IMR-90 (cell line): ENCODE measurements at places on chromosomes 12 and 14. TPM values are rescaled to one million over a fixed set of nuclear protein-coding genes. Genes with fewer than 3 reads are reported as not detected.

KCNH3 gene
- 0.28 TPM in 1 of 2 replicates, not detected in the other for total RNA-seq

FMNL3 gene
- total RNA-seq, result 34.4 and 36.4 TPM in 2 replicates

- no peak for DNase-seq
- H3K27me3 ChIP-seq, result no peaks in the 10 kb centered on the region
- no peak overlapping the region for H3K4me3 ChIP-seq
- no peak overlapping the region for H3K27ac ChIP-seq
- no peaks in the 10 kb centered on the region for H3K4me1 ChIP-seq
- H3K36me3 ChIP-seq, result no peaks in the 10 kb centered on the region
These were observed 332.0 kb downstream of the PAWR start for GRCh38 chr12:79358716-79359300.

GRCh38 chr12:87814625-87815024 is 214.6 kb downstream of the C12orf50 start:
- peak overlapping the region; percentile 72 for H3K27ac ChIP-seq
- no peaks in the 10 kb centered on the region for H3K27me3 ChIP-seq
- no peak overlapping the region for H3K4me3 ChIP-seq
- H3K4me1 ChIP-seq, result peaks cover 18% of the 10 kb centered on the region
- H3K36me3 ChIP-seq, result no peaks in the 10 kb centered on the region
- peak; percentile 61 for DNase-seq

KRT71 gene
- not detected in 2 replicates for total RNA-seq

- H3K27ac ChIP-seq, result no peak overlapping the region
- H3K36me3 ChIP-seq, result no peaks in the 10 kb centered on the region
- H3K4me3 ChIP-seq, result no peak overlapping the region
- H3K27me3 ChIP-seq, result no peaks in the 10 kb centered on the region
These were observed 4.7 kb downstream of the DGLUCY start for GRCh38 chr14:91118511-91119068.

GRCh38 chr14:95664066-95664465 is 22.2 kb upstream of the TCL1B start:
- DNase-seq, result no peak
- no peaks in the 10 kb centered on the region for H3K4me1 ChIP-seq
- no peaks in the 10 kb centered on the region for H3K36me3 ChIP-seq
- no peak overlapping the region for H3K27ac ChIP-seq

DNA sequence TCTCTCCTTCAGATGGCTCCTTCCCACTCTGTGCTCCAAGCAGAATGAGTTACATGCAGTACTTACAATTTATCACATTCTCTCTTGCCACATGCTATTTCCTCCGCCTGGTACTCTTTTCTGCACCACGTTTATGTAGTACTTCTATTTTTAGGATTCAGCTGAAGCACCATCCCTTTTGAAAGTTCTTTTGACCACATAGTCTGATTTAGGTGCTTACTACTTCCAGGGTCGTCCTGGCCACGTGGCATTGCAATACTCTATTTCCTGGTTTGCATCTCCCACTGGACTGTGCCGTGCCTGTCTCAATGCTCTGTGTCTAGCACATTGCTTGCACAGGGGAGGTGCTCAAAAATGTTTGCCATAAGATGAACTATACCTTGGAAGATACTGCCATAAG is 16.3 kb upstream of the TBC1D30 start:
- peaks cover 7% of the 10 kb centered on the region for H3K27me3 ChIP-seq
- no peaks in the 10 kb centered on the region; the same call in 1 of the 2 replicates for H3K4me1 ChIP-seq
- no peaks in the 10 kb centered on the region for H3K36me3 ChIP-seq
- H3K27ac ChIP-seq, result no peak overlapping the region
- DNase-seq, result no peak

- H3K36me3 ChIP-seq, result peaks cover 3% of the 10 kb centered on the region; the same call in 1 of the 2 replicates
- H3K27me3 ChIP-seq, result no peaks in the 10 kb centered on the region
- peak overlapping the region; percentile 66 for H3K27ac ChIP-seq
- peaks cover 17% of the 10 kb centered on the region for H3K4me1 ChIP-seq
- DNase-seq, result peak; percentile 91
These were observed 33.4 kb downstream of the CDC42BPB start for GRCh38 chr14:103023881-103024473.

DNA sequence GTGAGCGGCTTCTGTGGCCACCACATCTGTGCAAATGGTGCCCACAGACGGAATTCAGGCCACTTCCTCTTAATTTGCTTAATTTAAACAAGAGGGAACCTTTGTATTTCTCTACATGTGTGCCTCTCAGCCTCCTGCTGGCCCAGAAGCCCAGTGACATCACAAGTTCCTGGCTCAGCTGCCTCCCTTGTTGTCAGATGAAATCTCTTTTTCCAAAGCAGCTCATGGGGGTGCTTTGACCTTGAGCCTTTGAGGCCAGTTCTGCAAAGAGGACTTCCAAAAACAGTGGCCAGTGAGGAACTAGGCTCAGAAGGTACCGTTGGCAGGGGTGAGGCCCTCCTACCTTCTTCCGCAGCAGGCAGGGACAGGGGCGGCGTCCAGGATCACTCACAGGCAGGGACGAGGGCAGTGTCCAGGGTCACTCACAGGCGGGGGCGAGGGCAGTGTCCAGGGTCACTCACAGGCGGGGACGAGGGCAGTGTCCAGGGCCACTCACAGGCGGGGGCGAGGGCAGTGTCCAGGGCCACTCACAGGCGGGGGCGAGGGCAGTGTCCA is 35.0 kb upstream of the GALNT9 start:
- no peak overlapping the region for H3K4me3 ChIP-seq
- DNase-seq, result no peak
- H3K4me1 ChIP-seq, result no peaks in the 10 kb centered on the region
- no peaks in the 10 kb centered on the region for H3K36me3 ChIP-seq

PLEKHD1 gene
- total RNA-seq, result under 0.01 TPM in 1 of 2 replicates, not detected in the other

DNA sequence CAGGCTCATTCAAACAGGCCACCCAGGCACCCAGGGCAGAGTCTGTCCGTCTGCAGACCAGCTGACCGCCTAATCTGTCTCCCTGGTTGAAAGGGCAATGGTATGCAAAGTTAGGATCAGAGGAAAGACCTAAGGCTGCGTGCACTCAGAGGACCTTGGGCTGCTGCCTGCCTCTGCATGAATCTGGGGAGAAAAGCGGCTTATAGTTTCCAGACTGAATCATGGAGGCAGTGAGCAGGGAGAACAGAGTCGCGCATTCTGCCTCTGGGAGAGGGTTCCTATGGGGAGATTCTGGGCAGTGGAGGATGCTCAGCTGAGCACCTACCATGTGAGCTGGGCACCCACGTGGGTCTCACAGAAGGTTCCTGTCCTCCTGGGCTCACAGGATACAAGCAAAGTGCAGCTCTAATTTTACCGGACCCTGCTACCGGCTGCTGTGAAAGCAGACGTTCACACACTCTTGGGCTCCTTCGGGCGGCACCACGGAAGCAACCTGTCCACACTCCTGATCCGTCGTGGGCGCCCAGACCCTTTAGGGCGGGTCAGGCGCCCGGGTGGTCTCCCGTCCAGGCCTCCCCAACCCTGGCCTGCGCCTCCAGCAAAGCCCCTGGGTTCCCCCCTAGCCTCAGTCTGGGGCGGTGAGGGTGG is 772 bp downstream of the SCARB1 start:
- DNase-seq, result no peak
- H3K27ac ChIP-seq, result no peak overlapping the region; the same call in 1 of the 2 replicates
- H3K4me1 ChIP-seq, result peaks cover 6% of the 10 kb centered on the region
- H3K27me3 ChIP-seq, result no peaks in the 10 kb centered on the region
- peak overlapping the region; percentile 96 for H3K4me3 ChIP-seq

KRT3 gene
- total RNA-seq, result not detected in 2 replicates

GRCh38 chr14:80522936-80523335 is 311.6 kb upstream of the DIO2 start:
- peaks cover 5% of the 10 kb centered on the region for H3K4me1 ChIP-seq
- H3K27me3 ChIP-seq, result no peaks in the 10 kb centered on the region
- no peak overlapping the region for H3K27ac ChIP-seq
- H3K4me3 ChIP-seq, result no peak overlapping the region
- DNase-seq, result peak; percentile 33

- H3K27ac ChIP-seq, result no peak within 1 kb of the TSS
- H3K27me3 ChIP-seq, result no peaks in the 10 kb centered on the region; the same call in 1 of the 2 replicates
- DNase-seq, result peak; percentile 44
- H3K4me3 ChIP-seq, result peak within 1 kb of the TSS; percentile 35
- H3K36me3 ChIP-seq, result no peaks in the 10 kb centered on the region
These were observed at the start of gene RNF212B for GRCh38 chr14:23237772-23238594. TSS of gene RNF212B (plus strand) at chr14:23237936. CDS start at chr14:23240346, 2,410 bp downstream.

GRCh38 chr12:32617534-32617933 is 61.6 kb upstream of the DNM1L start:
- no peak overlapping the region for H3K4me3 ChIP-seq
- peaks cover 8% of the 10 kb centered on the region for H3K36me3 ChIP-seq
- DNase-seq, result no peak
- H3K27me3 ChIP-seq, result no peaks in the 10 kb centered on the region
- no peaks in the 10 kb centered on the region for H3K4me1 ChIP-seq
- H3K27ac ChIP-seq, result no peak overlapping the region

DNA sequence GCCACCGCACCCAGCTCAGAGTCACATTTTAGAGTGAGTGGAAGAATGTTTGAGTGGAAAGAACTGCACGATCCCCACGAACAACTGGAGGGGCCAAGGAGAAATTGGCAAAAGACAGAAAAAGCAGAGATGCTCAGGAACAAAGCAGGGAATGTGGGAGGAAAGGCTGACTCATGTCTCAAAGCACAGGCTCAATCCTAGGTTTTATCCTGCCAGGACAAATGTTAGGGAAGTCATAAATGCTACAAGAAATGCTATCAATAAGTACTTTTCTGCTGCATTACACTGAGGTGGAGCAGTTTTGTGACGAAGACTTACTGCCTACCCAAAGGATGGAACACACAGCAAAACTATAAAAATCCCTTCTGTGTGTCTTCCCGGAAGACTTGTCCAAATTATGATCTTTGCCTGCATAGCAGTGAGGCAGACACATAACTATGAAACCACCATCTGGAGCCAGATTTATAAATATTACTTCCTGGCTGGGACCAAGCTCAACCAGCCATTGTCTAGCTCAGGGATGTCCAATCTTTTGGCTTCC is 26.7 kb downstream of the NIN start:
- H3K4me1 ChIP-seq, result peaks cover 14% of the 10 kb centered on the region
- no peaks in the 10 kb centered on the region for H3K27me3 ChIP-seq
- peak; percentile 76 for DNase-seq
- H3K4me3 ChIP-seq, result no peak overlapping the region

GRCh38 chr14:82492157-82492556 is 958.5 kb upstream of the SEL1L start:
- H3K36me3 ChIP-seq, result no peaks in the 10 kb centered on the region
- H3K4me3 ChIP-seq, result no peak overlapping the region
- H3K27me3 ChIP-seq, result no peaks in the 10 kb centered on the region
- DNase-seq, result no peak
- H3K4me1 ChIP-seq, result no peaks in the 10 kb centered on the region

- H3K36me3 ChIP-seq, result no peaks in the 10 kb centered on the region
- H3K4me3 ChIP-seq, result no peak overlapping the region
- DNase-seq, result no peak
- H3K4me1 ChIP-seq, result no peaks in the 10 kb centered on the region
- H3K27ac ChIP-seq, result no peak overlapping the region
These were observed 161.1 kb downstream of the PIWIL1 start for GRCh38 chr12:130498589-130499385.
